Fibroblast of the conjunctiva (primary cell): ENCODE measurements at places on chromosomes 4 and X.

DNA sequence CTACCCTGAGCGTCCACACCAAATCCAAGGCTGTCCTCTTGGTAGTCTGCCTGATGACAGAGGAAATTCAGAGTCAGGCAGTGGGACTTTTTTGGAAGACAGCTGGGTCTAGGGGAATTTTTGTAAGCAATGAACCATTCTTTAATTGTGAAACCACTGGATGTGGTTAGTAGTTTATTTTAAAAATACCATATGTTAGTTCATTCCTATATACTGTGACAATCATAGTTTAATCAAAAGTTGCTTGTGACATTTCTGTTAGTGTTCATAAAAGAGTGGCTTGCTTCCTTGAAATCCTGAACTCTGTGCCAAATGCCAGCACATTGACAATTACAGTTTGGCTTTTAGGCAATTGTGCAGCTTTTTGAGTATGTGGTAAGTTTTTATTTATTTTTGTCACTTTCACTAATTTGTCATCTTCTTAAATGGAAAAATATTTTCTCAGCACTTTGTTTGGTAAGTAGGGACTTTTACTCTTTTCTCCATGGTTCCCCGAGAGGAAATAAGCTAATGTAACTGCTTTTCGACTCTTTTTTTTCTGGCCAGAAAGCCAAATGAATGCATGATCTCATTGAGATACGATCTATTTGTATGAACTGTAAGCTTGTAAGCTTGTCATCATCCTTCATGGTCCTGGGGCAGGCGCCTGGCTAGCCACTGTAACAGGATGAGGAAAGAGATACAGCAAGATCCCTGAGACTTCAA, 72.6 kb upstream of the SLC4A4 start:
- DNase-seq: no peak

DNA sequence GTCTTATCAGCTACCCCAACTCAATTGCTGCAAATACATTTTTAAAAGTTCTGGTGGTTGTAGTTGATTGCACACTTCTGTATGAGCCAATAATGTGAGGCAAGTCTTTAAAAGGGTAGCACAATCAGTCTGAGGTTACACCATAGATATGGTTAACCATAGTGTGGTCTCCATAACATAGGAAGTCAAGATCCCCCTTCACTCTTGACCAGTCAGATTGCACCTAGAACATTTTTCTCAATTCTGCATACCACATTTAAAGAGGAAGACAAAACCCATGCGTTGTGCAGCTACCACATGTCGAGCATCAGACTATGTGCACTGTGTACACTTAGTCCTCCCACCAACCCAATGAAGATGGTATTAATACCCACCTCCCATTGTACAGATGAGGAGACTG, 26.5 kb upstream of the CYBB start:
- DNase-seq: no peak

DNA sequence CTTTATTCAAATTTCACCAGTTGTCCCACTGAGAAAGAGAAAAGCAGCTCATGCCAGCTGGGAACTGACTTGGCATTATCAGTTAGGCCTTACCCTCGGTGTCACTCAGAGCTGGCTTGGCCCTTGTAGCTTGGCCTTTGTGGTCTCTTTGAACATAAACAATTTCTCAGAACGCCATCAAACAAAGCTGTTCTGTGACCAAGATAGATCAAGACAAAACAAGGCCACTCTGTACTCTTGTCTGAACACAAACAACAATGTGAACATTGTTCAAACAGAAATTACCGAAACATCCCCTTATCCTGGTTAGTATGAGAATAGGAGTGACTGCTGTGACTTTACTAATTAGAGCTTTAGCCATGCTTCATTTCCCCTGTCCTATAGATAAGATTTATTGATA, 57.2 kb downstream of the DIPK2B start:
- DNase-seq: no peak

DNA sequence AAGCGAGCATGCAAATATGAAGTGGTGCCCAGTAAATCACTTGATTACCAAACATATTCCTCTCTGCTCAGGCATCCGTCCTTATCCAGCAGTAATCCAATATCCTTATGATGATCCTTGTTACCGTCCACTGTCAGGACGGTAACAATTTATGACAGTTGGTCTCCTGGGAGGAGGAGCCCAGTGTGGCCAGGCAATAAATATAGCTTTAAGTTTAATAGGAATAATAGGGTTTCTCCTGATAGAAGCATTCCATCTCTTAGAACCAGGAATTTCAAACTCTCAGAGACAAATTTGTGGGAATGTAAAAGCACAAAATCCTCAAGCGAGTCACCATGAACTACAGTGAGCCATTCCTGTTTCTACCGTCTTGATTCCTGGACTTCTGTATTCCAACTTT, 171.2 kb upstream of the IL15 start:
- DNase-seq: no peak

DNA sequence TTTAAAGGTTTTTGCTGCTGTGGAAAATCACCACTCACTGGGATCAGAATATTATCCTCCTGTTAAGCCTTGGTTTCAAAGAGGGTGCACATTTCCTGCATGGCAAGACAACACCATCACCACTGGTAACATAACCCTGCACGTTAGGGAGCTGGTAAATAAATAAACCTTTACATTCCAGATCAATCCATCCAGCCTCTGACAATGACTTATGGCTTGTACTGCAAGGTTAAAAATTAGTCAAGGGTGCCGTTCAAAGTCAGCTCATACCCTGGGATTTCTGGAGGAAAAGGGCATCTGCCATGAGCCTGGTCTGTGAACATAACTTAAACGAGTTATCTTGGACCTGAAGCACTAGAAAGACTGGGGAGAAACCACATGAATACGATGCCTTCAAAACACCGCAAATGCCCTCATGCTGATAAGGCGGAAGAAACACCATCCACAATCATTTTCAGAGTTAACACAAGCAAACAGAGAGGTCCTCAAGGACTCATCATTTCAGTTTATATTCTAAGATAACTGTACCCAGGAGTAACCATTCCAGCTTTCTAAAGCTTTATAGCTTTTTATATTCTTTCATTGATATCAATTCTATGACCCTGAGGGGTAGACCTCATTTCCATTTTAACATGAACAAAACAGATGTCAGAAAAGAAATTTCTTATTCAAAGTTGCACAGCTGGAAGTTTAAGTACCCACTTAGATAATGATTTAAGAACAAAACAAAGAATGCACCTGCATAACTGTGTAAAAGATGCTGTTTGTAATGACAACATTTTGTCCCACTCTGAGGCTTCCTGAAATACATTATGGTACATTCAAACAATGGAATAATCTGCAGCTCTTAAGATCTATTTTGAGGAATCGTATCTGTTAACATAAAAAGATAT, 103.1 kb downstream of the NPNT start:
- DNase-seq: no peak

DNA sequence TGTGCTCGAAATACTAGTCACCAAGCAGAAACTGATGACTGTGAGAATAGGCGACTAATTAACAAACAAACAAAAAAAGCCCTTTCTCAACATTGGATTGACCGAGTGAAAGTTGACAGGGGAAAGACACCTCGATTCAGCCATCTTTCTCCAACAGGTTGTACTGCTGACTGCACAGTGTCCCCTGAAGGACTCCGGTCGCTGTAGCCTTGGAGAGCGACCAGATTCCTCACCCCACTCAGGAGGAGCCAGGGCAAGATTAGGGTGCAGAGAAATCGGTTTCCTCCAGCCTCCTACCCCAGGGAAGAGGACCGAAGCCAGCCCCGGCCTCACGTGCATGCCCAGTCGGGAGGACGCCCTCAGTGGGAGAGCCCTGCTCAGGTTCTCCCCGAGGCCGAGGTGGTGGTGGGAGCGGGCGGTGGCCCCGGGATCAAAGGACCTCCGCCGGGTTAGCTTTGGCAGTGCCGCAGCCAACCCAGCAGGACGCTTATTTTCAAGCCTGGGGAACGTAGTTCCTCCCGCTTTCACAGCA, 1.1 kb upstream of the RAP1GDS1 start:
- no peak for DNase-seq

DNA sequence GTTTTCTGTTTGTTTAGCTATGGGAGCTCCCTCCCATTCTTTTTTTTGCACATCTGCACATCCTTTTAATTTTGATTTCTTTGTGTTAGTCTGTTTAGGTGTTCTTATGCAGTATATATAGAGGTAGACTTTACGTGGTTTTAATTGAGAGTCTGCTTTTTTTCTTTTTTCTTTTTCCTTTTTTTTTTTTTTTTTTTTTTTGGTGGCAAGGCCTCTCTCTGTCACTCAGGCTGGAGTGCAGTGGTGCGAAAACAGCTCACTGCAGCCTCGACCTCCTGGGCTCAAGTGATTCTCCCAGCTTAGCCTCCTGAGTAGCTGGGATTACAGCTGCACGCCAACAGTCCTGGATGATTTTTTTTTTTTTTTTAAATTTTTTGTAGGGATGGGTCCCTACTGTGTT, 68.2 kb downstream of the FAM193A start:
- no peak for DNase-seq

DNA sequence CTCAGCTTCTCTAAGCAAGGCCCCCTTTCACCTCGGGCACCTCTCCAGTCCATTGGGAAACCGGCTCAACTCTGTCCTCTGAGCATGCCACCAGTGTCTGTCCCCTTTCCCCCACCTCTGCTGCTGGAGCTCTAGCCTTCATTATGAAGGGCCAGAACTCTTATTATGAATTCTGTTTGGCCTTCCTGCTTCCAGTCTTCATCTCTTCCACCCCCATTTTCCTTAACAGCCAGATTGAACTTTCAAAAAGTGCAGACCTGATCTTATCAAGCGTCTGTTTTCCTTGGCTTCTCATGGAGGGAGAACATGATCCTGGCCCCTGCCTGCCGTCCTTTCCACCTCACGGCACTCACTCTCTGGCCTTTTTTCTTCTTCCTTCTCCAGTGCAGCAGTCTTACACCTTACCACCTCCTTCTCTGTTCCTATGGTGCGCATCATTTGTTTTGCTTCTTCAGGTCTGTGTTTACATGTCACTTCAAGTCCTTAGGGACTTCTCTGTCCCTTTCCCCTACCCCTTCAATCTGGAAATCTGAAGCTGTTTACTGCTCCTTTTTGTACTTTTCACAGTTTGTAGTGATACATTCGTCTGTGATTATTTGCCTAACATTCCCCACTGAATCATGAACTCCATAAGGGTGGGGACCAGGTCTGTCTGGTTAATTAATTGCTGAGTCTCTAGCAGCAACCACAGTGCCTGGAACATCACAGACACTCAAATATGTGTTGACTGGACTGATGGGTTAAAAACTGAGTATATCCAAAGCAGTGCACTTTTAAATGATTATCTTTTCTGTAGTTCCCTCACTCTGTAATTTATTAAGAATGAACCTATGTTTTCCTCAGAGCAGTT, 55.8 kb downstream of the FNIP2 start:
- no peak for DNase-seq

- DNase-seq: no peak
Observed at GRCh38 chrX:35842674-35843073, 44.5 kb downstream of the MAGEB16 start.

- DNase-seq: no peak
Observed at GRCh38 chrX:153974726-153975286, 2.3 kb downstream of the TMEM187 start.

DNA sequence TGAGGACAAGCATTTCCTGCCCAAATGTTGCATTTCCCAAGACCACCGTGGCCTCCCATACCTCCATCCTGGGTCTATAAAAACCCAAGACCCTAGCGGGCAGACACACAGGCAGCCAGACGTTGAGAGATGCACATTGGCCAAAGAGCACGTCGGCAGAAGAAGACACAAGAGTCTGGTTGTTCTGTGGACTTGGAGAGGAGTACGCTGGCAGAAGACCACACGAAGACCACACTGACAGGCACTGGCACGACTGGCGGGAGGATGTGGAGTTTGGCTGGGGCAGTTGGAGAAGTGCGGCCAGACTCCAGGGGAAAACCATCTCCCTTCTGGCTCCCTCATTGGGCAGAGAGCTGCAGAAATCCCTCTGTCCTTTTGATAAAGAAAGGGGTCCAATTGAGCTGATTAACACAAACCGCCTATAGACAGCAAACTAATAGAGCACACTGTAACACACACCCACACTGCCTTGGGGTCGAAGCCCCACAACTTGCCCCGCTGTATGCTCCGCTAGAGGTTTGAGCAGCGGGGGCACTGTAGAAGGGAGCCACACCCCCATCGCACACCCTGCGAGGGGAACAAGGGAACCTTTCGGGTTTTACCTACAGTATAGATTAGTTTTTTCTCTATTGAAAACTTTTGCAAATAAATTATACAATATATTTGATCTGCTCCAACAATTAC, 376.7 kb upstream of the KLHL4 start:
- no peak for DNase-seq

DNA sequence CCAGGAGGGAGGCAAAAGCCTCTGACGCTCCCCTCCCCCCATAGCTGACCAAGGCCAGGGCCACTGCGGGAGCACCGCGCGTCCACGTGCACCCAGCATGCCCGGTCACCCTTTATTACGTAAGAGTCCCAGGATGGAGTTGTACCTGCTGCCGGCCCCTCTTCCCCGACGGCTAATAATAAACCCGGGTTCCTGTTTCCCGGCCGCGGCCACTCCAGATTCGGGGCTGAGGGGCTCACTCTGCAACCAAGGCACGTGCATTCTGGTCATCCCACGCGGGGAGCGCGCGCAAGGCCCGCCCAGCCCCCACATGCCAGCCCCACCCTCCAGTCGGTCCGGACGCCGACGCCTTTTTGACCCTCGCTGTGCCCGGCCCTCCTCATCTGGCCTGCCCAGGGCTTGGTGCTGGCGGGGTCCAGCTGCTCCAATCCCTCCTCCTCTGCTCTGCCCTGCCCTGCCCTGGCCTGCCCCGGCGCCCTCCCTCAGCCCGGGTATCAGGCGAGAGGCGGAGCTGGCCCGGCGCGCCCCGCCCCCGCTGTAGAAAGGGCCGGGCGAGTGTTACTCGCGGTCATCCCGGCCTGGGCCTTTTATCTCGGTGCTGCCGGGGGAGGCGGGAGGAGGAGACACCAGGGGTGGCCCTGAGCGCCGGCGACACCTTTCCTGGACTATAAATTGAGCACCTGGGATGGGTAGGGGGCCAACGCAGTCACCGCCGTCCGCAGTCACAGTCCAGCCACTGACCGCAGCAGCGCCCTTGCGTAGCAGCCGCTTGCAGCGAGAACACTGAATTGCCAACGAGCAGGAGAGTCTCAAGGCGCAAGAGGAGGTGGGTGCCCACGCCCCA, 2.6 kb downstream of the MID1IP1 start:
- peak; percentile 79 for DNase-seq

DNA sequence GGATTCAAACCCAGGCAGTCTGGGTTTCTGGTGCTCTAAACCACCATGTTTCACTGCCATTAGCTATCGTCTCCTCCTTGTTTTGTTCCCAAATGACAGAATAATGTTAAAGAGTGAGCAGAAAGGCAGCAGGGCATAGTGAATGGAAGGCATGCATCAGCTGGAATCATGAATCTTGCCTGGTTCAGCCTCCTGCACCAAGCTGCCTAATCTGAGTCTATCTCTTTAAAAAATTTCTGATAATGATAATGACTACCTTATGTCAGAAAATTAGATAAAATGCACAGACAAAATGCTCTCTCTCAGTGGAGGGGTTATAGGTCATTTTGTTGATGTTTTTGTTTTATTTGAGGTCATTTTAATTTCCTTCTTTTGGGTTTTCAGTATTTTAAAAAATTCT, 187.4 kb downstream of the RASL11B start:
- no peak for DNase-seq

- peak; percentile 17 for DNase-seq
Observed at GRCh38 chrX:129600981-129601424, 53.8 kb downstream of the APLN start.
